IMR-90 (cell line): ENCODE measurements at places on chromosomes 2 and 18. TPM values are rescaled to one million over a fixed set of nuclear protein-coding genes. Genes with fewer than 3 reads are reported as not detected.

DNA sequence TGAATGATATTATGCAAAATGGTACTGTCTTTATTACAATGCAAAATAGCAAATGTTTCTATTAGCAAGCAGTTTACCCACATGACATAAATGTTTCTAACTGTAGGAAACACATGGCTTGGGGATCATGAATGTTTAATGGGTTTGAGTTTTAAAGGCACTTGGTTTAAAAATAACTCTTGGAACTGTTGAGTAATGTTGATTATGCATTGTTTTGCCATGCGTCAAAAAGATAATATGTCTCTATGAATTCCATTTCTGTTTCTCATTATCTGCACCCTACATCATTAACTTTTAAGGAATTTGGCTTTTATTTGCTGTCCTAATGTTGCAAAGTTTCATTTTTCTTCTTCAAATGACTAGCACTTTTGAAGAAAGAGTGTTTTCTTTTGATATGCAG, 1355.5 kb downstream of the SUCLG1 start:
- DNase-seq: peak; percentile 88

GRCh38 chr18:77970814-77971213, 721.2 kb downstream of the GALR1 start:
- DNase-seq: no peak

GRCh38 chr2:77179297-77179696, 342.9 kb downstream of the LRRTM4 start:
- no peak for DNase-seq

Gene TRPM8
- 0.10 TPM in 1 of 2 replicates, not detected in the other for polyA plus RNA-seq

DNA sequence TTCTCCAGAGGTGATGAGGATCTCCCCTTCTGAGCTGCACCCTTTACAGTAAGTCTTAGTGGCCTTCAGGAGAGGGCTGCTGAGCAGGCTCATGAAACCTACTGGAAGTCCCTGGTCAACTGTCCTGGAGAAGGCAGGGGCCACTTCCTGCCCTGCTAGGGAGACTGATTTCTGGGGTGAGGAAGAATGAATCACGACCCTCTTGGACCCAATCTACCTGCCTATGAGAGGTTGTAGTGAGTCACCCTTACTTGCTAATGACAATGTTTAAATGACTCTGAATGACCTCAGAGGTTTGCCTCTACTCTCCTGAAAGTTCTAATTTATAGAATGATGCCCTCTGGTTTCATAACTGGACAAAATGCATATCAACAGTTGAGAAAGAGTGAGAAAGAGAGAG, 79.4 kb upstream of the FAM136A start:
- peak; percentile 2 for DNase-seq

GRCh38 chr2:241216211-241216761, 27.8 kb downstream of the ANO7 start:
- no peak for DNase-seq

Gene CPO
- not detected in 2 replicates for polyA plus RNA-seq

Gene SNRNP27
- polyA plus RNA-seq: 41.5 and 48.3 TPM in 2 replicates

Gene GKN1
- not detected in 2 replicates for polyA plus RNA-seq

Gene ASPRV1
- 0.09 and 0.14 TPM in 2 replicates for polyA plus RNA-seq

DNA sequence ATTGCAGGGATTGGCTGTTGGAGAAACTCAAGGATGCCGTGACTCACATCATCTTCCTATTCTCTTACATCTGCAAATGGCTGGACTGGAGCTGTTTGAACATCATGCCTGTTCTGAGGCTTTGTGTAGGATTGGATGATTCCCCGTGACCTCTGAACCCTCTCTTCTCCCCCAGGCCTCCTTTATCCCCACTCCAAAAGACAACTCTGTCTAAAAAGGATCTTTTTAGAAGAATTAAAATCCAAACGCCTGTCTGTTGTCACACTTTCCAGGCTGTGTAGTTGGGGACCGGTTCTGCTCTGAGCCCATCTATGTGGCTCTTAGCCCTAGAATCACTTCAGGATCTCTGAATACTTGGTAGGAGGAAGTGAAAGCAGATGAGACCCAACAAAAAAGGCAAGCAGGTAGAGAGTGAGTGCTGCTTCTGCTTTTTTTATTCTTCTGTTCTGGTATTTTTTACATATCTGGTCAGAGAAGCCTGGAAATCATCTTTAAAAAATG, 565 bp downstream of the SP140 start:
- DNase-seq: no peak

Gene SCN1A
- not detected in 2 replicates for polyA plus RNA-seq

Gene TAF1B
- polyA plus RNA-seq: 7.2 and 8.4 TPM in 2 replicates

DNA sequence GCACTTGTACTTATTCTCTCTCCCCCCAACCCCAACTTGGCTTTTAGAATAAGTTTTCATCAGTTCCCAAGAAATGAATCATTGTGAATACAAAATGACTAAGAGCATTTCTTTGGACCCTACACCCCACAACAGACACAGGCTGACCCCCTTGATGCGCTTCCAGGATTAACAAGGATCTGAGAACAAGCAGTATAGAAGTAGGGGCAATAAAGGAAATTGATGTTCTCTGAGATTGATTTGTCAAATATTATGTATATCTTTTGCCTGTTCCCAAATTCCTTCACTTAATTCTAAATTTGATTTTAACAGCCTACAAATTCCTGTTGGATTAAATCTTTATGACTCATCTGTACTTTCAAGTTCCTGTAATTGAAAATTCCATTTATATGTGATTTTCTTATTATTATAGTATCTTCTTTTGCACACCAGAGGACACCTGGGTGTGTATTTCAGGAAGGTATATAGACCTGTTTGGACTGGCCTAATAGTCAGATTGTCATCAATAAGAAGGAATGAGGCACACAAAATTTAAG, 10.2 kb upstream of the PTPN4 start:
- DNase-seq: peak; percentile 54

- DNase-seq: peak; percentile 92
Measured at GRCh38 chr2:157792335-157793052, 83.6 kb downstream of the ACVR1 start.

GRCh38 chr18:61669320-61669719, 223.5 kb downstream of the RNF152 start:
- peak; percentile 89 for DNase-seq

- DNase-seq: no peak
Measured at GRCh38 chr2:107936433-107937359, 49.6 kb upstream of the SLC5A7 start.

DNA sequence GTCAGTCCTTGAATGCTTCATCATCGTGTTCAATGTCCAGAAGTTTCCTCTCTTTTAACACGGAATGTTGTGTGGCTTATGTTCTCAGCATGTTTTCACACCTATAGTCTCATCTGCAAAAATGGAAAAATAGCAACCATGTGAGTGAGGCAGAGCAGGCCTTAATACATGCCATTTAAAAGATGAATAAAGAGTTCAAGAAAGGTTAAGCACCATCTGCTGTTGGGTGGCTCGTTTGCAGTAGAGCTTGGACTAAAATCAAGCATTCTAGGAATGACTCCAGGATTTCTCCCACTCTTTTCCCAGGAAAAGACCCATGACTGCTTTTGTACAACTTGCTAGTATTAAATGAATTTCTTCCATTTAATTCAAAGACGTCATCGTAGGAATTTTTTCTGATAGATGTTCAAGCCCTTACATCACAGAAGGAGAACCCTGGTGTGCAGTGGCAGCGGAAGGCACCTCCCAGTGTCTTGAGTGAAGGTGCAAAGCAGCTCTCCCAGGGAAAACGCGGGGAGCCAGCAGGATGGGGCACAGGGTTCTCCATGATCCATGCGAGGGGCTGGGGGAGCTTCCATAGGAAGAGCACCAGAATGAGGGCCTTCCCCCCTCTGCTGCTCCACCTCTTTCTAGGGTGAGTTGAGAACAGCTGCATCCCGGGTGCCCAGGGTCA, 9.6 kb downstream of the DCDC2C start:
- peak; percentile 66 for DNase-seq

DNA sequence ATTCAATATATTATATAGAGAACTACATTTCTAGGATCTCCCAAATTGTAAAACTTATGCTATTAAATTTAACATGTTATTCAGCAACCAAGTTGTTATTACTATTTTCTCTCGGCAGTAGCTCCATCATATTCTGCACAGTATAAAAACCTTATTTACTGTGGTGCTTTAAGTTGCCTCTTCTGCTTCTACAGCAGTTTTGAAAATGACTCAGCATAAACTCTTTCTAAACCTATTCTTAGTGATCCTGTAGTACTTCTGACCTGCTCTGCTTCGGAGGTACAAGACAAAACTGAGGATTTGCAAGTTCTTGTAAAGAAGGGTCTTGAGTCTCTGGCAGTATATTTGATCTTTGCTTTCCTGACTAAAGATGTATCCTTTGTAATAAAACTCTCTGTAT, 567.2 kb downstream of the TMX3 start:
- peak; percentile 45 for DNase-seq

Gene SULT1C2
- 0.09 TPM in 1 of 2 replicates, not detected in the other for polyA plus RNA-seq

DNA sequence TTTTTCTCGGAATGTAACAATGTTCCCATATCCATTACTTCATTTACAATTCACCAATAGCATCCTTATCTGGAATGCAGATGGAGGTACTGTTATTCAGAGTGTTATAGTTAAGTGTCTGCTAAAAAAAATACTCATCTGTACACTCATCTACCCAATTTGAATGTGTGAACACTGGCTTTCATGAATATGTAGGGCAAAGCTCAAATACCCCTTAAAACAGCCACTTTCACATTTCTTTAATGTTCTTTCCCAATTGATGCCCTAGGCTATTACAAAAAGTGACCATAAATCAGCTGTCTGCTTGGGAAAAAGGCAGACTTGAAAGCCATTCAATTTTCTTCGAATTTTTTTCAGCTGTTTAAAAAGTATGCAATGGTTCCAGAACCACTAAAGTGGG, 796.3 kb upstream of the FSHR start:
- no peak for DNase-seq

- no peak for DNase-seq
Measured at GRCh38 chr2:74267068-74267467, 68.7 kb downstream of the MTHFD2 start.

GRCh38 chr2:195489101-195489500, 167.9 kb upstream of the SLC39A10 start:
- DNase-seq: peak; percentile 28

- peak; percentile 2 for DNase-seq
Measured at GRCh38 chr18:40984856-40985255, 970.2 kb upstream of the PIK3C3 start.

DNA sequence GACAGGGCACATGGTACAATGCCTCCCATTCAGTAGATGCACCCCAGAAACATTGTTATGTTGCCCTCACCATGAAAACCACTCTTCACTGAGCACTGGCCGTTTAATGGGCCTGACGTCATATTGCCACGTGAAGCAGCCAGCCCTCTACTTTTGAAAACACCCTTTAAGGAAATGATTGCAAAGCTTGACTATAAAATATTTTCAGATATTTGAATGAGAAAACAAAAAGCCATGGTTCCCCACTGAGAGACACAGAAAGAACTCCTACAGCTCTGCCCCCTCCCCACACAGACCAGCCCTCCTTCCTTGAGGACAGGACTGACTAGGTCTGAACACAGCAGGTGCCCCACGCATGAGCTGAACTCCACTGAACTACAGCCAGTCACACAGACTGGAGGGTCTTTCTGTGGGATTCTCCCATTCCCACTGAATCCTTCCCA, 349.1 kb downstream of the ANAPC1 start:
- peak; percentile 56 for DNase-seq

DNA sequence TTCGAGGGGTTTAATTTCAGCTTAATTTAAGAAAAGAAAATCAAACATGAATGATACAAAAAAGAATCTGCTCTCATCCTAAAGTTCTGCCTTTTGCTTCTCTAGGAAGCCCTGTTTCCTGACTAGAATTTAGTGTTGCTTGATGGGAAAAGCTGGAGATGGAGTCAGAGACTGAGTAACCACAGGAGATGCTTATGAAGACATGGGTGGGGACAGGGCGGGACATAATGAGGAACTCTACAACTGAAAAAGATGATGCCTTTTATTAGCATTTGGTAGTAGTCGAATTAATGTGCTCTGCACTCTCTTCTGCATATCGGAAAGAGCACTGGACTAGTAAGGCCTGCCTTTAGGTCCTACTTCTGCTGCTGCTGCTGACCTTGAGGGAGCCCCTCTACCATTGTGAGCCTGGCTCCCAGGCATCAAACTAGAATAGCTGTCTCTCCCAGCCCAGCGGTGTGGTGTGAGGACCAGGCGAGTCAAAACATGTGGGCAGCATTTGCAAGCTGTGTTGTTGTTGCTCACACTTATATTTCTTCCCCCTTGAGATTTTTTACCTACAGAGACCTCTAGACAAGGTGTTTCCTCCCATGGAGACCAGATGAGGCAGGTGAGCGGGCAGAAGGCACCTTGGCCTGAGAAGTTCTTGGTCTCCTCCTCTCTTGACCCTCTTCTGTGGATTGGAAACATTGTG, 61.5 kb downstream of the INPP4A start:
- DNase-seq: no peak

DNA sequence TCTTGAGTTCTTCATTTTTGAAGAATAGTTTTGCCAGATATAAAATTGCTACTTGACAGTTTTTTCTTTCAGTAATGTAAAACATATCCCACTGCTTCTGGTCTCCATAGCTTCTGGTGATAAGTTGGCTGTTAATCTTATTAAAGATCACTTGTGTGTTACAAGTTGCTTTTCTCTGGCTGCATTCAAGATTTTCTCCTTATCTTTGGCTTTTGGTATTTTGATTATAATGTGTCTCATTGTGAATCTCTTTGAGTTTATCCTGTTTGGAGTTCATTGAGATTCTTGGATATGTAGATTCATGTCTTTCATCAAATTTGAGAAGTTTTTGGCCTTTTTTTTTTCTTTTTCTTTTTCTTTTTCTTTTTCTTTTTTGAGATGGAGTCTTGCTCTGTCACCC, 20.2 kb upstream of the ADNP2 start:
- DNase-seq: no peak

DNA sequence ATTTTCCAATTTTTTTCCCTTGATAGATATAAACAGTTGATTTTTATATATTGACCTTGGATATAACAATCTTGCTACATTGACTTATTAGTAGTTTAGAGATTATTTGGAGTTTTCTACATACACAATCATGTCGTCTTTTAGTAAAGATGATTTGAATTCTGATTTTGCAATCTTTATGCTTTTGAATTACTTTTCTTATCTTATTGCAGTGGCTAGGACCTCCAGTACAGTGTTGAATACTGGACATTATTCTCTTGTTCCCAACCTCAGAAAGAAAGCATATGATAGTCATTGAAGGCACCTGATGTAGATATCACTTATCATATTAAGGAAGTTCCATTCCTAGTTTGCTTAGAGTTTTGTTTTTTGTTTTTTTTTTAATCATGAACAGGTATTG, 90.2 kb downstream of the RAB3GAP1 start:
- no peak for DNase-seq

DNA sequence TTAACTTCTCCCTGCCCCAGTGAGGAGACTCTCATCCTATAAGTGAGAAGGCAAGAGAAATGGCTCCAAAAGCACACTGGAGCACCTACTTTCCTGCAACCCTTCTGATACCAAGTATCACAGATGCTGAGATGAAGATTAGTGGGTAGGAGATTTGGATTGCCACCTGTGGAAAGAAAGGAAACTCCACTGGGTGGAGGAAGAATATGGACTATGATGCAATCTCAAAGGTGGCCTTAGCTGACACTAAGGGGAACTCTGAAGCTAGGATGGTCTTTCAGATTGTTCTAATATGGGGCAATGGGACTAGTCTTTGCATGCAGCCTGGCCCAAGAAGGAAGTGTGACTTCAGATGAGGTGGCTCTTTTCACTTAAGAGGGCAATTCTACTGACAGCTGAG, 21.6 kb downstream of the PRKRA start:
- DNase-seq: no peak
